ENCODE measurements at places on chromosomes 6 and 20.

DNA sequence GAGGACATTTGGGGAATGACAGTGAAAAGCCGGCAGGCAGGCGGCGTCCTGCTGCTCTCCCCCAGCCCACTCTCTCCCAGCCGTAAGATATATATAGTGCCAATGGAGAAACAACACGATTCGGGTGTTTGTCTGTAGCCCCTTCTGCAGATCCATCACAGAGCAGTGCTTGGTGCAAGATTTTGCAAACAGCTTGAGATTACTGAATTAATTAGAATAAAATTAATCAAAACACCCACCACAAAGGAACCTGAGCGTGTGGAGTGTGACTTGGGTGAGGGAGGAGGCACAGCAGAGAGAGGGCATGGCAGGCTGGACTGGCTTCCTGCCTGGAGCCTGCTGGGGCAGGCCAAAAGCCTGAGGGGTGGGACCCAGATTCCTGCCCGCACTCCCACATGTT is 28.8 kb upstream of the CCDC167 start:
- no peak for DNase-seq

DNA sequence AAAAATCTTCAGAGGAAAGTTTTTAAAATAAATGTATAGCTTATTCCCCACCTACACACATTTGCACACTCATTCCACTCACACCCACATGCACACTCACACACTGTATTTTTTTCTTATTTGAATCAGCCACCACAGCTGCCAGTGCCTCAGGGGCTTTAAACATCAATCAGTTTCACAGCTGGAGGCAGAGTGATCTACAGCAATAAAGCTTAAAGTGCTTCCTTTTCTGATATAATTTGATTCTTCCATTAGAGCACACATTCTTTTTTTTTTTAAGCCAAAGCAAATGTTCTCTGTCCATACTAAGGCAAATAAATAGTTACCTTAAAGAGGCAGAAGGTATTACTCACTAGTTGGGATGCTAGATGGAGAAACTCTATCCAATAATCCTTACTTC is 498.8 kb upstream of the POU3F2 start:
- DNase-seq: no peak

- DNase-seq: no peak
Measured at GRCh38 chr6:8551993-8552392, 116.6 kb upstream of the SLC35B3 start.

GRCh38 chr6:28588666-28589065 is 63.0 kb downstream of the GPX5 start:
- no peak for DNase-seq

DNA sequence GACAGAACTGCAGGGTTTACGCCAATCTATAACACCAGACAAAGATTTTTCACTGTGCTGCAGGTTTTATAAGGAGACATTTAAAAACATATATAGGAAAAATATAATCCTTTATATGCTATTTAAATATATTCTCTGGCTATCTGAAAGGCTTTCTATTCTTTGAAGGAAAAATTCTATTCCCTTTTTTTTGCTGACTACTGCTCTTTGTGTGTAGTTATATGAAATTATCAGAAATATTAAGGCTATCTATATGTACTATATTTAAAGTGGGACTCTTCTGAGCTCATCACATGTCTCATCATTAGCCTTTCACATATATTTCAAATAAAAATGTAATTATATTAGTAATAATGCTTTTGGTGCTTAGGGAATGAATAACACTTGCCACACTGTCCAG is 930.7 kb downstream of the EYS start:
- no peak for DNase-seq

DNA sequence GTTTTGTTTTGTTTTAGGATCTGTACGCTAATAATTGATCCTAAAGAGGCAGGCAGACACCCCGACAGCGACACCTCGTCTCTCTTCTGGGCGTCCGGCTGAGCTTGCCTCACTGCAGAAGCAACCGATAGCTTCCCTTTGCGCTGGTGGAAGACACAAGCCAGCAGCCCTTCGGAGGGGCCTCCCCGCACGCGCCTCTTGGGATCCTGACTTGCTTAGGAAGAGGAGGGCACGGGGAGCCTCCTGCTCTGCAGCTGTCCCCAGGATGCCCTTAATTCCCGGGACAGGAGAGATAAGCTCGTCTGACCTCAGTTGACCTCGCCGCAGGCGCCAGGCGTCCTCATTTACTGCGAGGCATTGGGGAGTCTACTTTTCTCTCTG is 94.0 kb downstream of the CD83 start:
- no peak for DNase-seq

- DNase-seq: no peak
Measured at GRCh38 chr6:136501514-136501913, 48.7 kb downstream of the MAP7 start.

DNA sequence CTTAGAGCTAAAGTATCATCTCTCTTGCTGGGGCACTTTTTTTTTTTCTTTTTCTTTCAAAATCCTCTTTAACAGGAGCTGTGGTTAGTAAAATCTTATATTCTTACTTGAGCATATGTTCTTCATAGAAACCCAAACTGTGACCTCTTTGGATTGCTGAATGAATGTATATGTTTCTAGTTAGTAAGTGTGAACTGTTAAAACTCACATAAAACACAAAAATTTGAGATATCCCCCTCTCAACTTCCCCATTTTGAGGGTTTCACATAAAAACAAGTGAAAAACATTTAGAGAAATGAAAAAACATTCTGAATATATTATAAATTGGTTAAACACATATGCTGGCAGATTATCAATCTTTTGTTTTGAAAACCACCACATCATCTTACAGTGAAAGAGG is 78.1 kb downstream of the INSM1 start:
- DNase-seq: no peak

DNA sequence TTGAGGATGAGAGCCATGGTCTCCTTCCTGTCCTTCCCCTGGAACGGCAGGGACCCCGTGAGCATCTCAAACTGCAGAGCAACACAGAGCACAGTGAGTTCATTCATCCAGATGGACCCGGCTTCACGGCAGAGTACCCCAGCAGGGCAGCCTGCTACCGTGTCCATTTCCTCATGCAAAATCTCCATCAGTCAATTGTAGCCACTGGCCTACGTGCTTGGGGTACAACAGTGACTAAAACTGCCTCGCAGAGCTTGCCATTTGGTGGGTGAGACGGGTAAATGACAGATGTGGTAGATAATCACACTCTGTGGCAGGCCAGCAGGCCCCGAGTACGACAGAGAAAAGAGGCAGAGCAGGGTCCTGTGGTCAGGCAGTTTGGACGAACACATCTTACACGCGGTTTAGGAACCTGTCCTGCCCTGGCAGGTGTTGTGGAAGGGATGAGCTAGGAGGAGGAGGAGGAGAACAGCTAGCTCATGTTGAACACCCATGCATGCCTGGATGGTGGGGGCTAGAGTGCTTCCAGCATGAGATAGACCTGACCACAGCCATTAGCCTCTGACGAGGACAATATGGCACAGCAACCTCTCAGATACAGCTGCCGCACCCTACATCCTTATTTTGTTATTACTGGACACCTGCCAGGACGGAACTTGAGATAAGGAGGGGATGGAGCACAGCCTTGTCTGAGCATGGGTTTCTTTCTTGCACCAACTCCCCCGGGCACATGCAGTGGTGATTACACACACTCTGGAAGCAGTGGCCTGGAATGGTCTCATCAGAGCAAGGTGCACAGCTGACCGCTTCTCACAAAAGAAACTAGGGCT is 95.6 kb downstream of the RAMACL start:
- DNase-seq: peak; percentile 16

DNA sequence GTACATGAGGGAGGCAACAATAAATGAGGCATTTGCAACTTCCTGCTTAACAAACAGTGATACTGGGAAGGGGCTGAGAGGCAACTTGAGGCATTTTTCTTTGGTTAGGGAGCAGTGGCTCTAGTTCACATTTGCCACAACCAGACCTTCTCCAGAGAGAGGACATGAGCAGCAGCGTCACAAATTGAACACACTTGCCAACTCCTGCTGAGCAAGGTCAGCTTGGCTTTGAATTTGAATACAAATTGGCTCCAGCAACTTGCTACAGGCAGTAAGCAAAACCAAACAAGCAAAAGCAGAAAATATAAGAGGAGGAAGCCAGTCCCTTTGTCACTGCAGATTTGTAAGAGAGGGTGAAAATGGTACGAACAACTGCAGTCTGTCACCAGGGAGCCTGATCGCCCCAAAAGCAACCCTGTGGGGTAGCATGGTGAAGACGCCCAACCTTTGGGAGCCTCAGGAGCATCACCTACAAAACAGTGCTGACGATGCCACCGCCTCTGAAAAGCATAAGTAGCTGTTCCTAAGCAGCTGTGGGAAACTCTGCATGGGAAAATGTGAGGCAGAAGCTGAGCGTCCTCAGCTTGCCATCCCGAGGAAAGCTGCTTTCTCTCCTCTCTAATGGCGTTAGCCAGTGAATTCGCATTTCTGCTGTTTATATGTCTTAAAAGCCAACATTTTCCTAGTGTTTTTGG is 378.7 kb downstream of the RNGTT start:
- no peak for DNase-seq

GRCh38 chr6:130322673-130323268 is 43.0 kb upstream of the TMEM200A start:
- DNase-seq: peak; percentile 73

GRCh38 chr6:25928562-25929324 is 1.7 kb downstream of the SLC17A2 start:
- DNase-seq: no peak

- DNase-seq: peak; percentile 59
Measured at GRCh38 chr20:63101781-63102720, 95.3 kb upstream of the BHLHE23 start.

GRCh38 chr6:98833307-98834059 is 891 bp upstream of the POU3F2 start:
- peak; percentile 20 for DNase-seq

DNA sequence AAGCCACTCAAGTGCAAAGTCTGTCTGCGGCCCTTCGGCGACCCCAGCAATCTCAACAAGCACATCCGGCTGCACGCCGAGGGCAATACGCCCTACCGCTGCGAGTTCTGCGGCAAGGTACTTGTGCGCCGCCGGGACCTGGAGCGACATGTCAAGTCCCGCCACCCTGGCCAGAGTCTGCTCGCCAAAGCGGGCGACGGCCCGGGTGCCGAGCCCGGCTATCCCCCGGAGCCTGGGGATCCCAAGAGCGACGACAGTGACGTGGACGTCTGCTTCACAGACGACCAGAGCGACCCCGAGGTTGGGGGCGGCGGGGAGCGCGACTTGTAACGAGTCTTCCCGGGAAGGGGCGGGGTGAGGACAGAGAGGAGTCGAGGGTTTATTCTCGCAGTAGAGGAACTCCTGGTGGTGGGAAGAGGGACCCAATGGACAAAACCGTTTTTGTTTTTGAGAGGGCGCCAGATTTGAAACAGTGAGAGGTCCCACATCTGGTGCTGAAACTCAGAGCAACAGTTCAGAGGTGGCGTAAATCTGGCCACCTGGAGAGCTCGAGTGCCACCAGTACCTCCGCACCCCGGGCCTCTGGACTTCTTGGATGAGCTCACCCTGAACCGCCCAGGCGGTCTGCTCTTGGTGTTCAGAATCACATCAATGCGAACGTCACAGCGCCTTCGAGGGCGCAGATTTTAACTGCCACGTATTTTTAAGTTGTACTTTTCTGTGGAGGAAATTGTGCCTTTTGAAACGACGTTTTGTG is 8.0 kb downstream of the PRDM13 start:
- DNase-seq: no peak

DNA sequence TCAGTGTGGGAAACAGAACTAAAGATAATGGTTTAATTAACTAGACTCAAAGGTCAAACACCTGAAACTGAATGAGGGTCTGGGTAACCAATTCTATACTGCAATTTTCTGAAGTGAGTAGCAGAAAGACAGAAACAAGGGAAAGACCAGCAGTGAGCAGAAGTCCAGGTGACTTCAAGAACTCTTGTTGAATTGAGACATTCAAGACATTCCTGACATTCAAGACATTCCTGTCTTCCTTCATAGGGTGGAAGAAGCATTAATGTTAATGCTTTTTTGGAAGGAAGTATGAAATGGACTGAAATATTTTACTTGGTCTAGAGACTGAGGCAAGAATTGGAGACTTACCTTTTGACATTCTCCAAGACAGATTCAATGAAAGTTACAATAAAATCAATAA is 529.9 kb upstream of the MMS22L start:
- no peak for DNase-seq

GRCh38 chr6:39367700-39368099 is 45.2 kb upstream of the KCNK16 start:
- no peak for DNase-seq

DNA sequence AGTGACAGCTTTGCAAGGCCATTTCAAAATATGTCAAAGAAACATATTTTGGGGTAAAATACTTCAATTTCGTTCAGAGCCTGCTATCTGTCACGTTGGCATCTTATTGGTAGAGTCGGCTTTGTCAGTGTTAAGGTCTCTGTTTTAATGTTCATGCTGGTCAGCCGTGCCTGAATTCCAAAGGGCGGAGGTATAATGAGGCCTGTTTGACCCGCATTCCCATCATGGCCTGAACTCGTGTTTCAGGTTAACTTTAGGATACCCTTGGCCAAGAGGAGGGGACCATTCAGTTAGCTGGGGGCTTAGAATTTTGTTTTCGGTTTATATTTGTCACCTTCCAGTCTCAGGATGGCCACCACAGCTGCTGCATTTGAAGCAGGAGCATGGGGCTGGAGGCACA is 236.4 kb downstream of the NFATC2 start:
- no peak for DNase-seq

GRCh38 chr6:168438783-168439520 is 2.0 kb upstream of the SMOC2 start:
- DNase-seq: no peak

GRCh38 chr20:61500791-61501321 is 248.8 kb downstream of the CDH4 start:
- peak; percentile 47 for DNase-seq

GRCh38 chr6:28880894-28881780 is 42.6 kb downstream of the TRIM27 start:
- DNase-seq: peak; percentile 79

DNA sequence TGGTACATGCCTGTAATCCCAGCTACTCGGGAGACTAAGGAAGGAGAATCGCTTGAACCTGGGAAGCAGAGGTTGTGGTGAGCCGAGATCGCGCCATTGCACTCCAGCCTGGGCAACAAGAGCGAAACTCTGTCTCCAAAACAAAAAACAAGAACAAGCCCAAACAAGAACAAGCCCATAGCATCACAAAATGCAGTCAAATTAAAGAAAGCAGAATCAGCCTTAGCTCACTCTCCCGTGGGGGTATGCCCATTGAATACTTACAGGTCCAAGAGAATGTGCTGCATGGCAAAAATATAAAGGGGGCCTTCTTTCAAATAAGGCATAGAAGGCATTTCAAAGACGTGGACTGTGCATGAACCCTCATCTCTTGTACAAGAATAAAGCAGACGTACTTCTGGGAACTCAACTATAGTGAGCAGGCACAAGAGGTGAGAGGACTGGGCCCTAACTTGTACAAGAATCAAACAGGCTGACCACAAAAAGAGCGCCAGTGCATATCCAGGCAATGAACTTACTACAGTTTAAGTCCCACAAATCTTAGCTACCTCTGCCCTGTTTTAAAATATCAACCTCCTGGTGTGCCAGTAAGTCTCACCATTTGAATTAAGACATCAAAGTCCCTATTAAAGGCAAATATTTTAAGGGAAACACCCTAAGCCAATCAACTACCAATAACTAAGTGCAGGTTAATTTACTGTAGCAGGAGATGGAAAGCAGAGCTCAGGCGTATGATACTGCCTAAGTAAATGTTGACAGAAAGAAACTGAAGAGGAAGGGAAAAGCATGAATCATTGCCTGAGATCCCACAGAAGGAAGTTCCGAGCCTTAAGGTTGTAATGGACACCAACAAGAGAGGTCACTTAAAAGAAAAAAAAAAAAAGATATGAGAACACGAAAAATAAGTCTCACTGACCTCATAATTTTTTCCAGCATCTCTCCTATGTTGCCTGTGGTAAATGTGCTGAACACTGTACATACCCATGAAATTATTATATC is 37.4 kb downstream of the TOMM6 start:
- peak; percentile 13 for DNase-seq

GRCh38 chr6:140566781-140567277 is 1192.4 kb upstream of the CITED2 start:
- DNase-seq: peak; percentile 81

Data from EH (cell line).